Smooth muscle cell of trachea (primary cell): ENCODE measurements at places on chromosomes 1 and 21. TPM values are rescaled to one million over a fixed set of nuclear protein-coding genes. Genes with fewer than 3 reads are reported as not detected.

Gene CFAP141
- total RNA-seq = not detected in 2 replicates

Gene KCNE2
- not detected in 2 replicates for total RNA-seq

Gene TCHH
- under 0.01 TPM in 1 of 2 replicates, not detected in the other for total RNA-seq

Gene PALMD
- total RNA-seq = 1.7 and 2.0 TPM in 2 replicates

Gene MYCL
- 0.15 and 1.5 TPM in 2 replicates for total RNA-seq

Gene PDC
- not detected in 2 replicates for total RNA-seq

Gene MAP10
- 1.5 and 1.7 TPM in 2 replicates for total RNA-seq

Gene CFAP57
- under 0.01 and 0.33 TPM in 2 replicates for total RNA-seq

Gene ADAMTS5
- total RNA-seq = 8.3 and 9.3 TPM in 2 replicates

Gene SYCP1
- not detected in 2 replicates for total RNA-seq

Gene CEPT1
- 47.1 and 49.3 TPM in 2 replicates for total RNA-seq

Gene RGS4
- 26.3 and 110 TPM in 2 replicates for total RNA-seq

Gene RPS6KA1
- 1.0 and 2.2 TPM in 2 replicates for total RNA-seq

Gene NLRP3
- total RNA-seq = under 0.01 TPM in 1 of 2 replicates, not detected in the other

Gene SLC35D1
- total RNA-seq = 14.9 and 18.2 TPM in 2 replicates

Gene C1QTNF12
- 2.5 and 5.1 TPM in 2 replicates for total RNA-seq
